ENCODE measurements at places on chromosomes 16 and 17.

DNA sequence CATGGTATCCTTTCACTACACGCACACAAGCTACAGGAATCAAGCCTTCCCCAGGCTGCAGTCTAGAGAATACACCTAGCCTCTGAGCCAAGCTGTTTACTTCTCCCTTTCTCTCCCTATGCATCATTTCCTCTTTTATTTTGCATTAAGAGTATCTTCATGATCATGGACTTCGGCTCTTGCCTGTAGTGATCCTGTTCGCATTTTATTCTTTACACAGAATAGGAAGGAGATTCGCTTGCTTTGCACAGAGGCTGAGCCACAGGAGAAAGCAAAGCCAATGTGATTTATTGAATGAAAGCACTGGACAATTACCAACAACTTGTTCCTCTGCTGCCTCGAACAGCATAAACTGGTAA is 172.7 kb downstream of the ANKFN1 start:
- DNase-seq: no peak

DNA sequence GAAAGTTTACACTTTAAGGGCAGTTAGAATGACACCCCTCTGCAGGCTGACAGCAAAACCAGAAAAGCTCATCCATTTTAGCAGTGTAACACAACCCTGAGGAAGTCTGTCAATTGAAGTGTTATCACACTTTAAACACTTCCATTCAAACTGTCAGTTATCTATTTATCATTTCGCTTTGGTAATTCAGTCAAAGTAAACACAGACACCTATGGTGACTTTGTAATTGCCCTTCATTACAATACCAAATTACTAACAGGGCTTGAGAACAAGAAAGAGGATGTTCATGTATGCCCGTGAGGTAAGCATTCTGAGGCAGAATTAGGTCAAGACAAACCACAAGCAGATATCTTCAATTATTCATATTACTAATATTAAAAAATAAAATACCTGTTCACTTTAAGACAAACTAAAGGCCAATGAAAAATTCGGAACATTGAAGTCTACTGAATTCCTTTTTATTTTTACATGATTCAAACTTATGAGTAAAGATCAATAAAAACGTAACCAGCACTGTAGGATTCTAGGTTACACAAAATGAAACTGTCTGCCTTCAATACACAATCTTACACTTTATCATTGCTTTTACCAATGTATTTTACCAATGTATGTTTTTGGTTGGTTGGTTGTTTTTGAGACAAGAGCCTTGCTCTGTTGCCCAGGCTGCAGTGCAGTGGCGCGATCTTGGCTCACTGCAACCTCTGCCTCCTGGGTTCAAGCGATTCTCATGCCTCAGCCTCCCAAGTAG is 57.1 kb downstream of the BRIP1 start:
- DNase-seq: peak; percentile 89

DNA sequence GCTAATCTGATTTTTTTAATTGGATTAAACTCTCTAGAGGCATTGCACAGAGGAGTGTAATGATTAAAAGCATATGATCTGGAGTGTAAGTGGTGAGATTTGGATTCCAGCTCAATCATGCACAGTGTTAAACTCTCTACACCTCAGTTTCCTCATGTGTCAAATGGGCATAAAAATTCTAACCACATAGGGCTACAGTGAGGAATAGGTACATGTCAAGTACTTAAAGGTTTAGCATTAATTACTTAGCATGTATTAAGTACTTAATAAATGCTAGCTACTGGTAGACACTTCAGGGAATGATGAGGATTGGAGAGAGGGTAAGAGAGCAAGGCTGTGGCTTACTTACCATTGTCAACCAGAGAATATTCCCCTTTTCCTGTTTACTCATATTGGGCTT is 17.1 kb downstream of the ERI2 start:
- DNase-seq: no peak

GRCh38 chr17:19724501-19725420 is 8.4 kb upstream of the SLC47A2 start:
- no peak for DNase-seq

GRCh38 chr17:45703806-45704205 is 80.3 kb upstream of the CRHR1 start:
- DNase-seq: no peak

DNA sequence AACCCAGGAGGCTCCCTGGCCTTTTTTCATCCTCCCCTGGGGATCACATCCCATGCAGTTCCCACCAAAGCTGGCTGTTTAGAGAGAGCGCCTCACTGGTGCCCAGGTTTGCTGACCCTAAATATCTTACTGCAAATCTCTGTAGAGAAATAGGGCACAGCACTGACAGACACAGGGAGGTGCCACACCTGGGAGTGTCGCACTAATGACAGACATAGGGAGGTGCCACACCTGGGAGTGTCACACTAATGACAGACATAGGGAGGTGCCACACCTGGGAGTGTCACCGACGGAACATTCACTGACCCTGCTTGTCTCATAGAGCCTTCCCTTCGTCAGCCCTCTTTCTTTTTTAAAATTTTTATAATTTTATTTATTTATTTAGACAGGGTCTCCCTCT is 25.6 kb downstream of the UNK start:
- DNase-seq: no peak

- no peak for DNase-seq
These were observed 14.0 kb downstream of the ALKBH5 start for GRCh38 chr17:18197535-18198194.

DNA sequence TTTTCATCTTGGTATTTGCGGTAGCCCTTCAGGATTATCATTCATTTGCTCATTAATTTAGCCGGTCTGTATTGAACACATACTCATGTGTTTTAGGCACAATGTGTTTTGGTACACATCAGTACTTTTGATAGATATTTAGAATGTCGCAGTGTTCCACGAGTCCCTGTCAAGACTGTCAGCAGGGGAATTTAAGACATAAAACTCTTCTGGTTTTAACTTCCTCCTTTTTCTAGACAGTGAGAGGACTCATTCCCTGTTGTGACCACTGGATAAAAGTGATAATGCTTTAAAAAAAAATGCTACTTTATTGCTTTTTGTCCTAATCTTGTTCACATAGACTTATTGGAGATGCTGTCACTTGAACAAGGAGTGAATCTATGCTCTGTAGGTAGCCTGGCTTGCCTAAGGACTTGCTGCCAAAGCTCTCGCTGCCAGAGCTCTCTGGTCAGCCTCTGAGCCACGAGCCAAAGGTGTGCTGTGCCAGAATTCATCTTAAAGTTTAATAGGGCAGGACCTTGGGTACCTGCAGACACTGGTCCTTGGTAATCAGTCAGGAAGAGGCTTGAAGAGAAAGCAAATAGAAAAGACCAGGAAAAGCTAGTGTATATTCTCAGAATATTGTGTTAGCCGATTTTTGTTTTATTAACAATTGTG is 5.4 kb downstream of the DCAF7 start:
- DNase-seq: no peak

DNA sequence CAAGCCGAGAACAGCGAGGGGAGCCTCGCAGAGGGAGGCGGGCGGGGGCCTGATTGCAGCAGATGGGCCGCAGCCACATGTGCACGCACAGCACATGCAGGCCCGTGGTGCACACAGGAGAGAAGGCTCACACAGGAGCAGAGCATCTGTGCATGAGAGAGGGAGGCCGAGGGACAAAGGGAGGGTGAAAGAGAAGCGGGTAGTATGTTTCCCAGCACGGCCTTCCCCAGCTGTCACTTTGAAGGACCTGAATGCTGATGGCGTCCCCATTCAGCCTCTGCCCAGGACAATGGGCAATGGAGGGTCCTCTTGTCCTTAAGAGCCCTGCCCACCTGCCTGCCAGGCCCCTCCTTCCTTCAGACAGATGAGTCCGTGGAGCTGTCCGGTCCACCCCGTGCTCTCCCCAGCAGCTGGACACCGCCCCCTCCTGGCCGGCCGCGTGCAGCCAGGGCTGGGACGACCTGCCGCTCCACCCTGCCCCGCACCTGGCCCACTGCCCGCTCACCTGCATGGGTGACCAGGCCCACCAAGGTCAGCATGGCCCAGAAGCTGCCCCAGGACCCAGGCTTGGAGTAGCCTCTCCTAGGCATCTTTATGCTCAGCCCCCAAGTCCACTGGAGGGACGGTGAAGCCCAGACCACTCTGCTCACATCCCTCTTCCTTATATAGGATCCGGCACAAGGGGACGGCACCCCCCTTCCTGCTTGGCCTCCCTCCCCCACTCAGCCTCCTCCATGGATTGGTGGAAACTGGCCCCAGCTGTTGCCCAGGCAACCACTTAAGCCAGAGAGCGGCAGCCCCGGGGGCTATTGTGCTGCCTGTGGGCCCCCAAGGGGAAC is at the start of gene BTBD17:
TSS of gene BTBD17 (minus strand) at position 639 of the 839 bp plus-strand sequence. CDS start at position 590, 49 bp downstream.
- DNase-seq: peak; percentile 45

- DNase-seq: no peak
These were observed 7.0 kb upstream of the CBFA2T3 start for GRCh38 chr16:88983771-88984687.

DNA sequence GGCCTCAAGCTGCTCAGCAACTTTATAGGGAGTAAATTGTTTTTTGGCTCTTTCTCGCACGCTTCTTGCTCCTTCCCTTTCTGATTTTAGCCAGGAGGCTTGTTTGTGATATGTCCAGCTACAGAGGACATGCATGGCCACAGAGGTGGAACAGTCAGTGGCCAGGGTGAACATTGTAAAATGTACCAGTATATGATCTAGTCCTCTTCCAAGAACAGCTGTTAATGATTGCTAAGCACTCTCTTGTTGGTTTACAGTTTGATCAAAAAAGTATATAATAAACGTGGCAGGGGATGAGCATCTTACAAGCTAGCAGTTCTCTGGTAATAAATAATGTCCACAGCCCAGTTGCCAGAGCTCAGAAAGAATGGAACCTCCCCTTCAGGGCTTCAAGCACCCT is 461.7 kb upstream of the DYNLRB2 start:
- no peak for DNase-seq

DNA sequence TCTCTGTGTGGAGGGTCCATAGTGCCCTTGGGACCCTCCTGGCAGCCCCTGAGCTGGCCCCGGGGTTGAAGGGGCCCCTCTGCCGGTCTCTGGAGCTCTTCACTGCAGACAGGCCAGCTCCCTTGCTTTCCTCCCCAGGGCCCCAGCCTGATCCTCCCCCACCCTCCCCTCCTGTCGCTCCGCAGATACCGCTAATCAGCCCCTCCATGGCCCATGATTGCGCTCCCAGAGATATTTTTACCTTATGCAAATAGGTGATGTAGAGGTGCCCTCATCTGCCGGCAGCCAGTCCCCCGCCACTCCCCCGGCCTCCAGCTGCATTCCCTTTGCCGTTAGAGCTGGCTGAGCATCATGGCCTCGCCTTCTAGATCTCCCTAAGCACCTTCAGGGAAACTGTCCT is 9.2 kb downstream of the MMP15 start:
- DNase-seq: no peak

DNA sequence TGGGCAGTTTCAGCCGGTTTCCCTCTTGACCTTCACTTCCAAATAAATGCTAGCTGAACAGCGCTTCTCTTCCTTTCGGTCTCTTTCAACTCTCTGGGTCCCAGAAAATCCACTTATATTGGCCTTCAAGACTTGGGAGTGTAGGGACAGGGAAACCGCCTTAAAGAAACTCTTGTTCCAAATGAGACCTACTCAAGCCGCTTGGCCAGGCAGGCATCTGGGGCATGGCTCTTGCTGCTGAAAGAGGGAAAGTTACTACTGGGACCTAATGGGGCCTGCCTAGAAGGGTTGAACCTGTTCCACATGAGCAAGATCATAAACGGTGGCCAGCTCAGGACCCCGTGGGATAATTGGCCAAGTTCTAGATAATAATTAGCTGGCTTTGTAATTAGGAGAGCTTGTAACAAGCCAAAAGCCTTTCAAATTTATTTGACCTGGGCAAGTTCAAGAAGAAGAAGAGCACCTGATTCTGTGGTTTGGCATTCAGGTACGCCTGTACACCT is 13.2 kb downstream of the CDH1 start:
- DNase-seq: no peak

GRCh38 chr16:1481906-1482835 is 6.6 kb downstream of the PTX4 start:
- no peak for DNase-seq

DNA sequence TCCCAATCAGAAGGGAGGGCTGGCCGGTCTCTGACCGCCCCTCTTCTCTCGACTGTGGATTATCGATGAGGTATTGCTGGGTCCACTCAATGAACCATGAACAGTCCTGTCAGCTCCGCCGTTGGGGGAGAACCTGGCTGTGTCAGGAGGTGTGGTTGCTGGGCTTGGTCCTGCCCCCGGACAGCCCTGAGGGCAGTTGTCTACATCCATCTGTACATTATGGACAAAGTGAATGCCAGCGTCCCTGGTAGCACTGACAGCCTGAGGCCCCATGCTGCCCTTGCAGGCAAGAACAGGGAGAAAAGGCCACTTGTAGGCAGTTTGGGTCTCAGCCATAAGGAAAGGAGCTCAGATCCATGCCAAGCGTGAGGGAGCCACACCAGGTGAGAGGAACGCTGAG is 38.9 kb downstream of the ST3GAL2 start:
- no peak for DNase-seq

- no peak for DNase-seq
These were observed 169.1 kb downstream of the SALL1 start for GRCh38 chr16:50981951-50982350.

DNA sequence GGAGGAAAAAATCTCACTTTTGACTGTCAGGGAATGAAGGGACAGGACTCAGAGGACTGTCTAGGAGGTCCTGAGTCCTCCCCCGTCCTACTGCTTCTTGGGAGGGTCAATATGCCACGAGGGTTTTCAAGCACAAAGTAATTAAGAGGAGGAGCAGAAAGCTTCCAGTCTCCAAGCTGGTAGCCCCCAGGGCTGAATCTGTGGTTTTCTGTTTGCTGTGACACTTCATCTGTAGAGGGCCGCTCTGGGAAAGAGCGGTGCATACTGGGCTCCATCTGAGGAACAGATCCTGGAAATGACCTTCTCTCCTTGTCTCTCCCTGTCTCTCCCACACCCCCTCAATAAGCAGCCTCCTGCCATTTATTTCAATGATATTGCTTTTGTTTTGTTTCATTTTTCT is 180.1 kb upstream of the SDK2 start:
- no peak for DNase-seq

DNA sequence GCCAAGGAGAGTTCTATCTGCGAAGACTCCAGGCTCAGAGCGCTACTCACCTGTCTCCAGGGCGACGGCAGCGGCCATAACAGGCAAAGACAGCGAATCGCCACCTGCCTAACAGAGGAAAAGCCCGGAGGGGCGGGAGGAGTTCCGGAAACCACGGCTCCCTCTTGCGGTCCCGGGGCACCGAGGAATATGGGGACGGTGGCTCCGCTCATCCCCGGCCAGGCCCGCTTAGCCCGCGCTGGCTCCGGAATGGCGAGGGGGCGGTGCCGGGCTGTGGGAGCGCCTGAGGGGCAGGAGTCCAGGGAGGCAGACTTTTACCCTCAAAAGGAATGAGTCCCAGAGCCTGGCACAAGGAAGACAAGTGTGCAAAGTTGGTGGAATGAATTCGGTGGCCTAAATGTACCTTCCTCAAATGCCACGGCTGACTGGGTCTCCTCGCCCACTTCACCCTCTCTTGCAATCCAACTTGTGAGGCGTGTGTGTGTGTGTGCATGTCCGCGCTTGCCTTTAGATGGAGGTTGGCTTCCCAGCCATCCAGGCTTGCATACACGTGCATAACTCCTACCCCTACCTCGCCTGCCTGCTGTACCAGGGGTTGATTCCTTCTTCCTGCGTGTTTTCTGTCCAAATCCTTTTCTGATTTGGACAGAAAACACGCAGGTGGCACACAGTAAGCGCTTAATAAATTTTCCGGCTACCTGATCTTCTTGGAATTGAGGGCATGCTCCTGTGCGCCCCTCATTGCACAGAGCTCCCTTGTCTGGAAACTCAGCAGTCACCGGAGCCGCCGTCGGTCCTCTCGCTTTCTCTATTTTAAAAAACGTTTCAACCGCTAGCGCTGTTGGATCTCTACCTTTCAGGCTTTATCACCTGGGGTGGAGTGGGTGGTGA is 3.5 kb downstream of the C17orf100 start:
- DNase-seq: peak; percentile 60

Measured in NCI-H2081 (cell line).